CD8-positive, alpha-beta memory T cell (primary cell): ENCODE measurements at places on chromosomes 11 and 22.

- DNase-seq: no peak
Measured at GRCh38 chr11:12523180-12523924, 146.0 kb downstream of the PARVA start.

GRCh38 chr22:49589811-49590210 lies 237.9 kb downstream of the BRD1 start:
- DNase-seq: no peak

GRCh38 chr11:12503039-12503484 lies 125.7 kb downstream of the PARVA start:
- no peak for DNase-seq

DNA sequence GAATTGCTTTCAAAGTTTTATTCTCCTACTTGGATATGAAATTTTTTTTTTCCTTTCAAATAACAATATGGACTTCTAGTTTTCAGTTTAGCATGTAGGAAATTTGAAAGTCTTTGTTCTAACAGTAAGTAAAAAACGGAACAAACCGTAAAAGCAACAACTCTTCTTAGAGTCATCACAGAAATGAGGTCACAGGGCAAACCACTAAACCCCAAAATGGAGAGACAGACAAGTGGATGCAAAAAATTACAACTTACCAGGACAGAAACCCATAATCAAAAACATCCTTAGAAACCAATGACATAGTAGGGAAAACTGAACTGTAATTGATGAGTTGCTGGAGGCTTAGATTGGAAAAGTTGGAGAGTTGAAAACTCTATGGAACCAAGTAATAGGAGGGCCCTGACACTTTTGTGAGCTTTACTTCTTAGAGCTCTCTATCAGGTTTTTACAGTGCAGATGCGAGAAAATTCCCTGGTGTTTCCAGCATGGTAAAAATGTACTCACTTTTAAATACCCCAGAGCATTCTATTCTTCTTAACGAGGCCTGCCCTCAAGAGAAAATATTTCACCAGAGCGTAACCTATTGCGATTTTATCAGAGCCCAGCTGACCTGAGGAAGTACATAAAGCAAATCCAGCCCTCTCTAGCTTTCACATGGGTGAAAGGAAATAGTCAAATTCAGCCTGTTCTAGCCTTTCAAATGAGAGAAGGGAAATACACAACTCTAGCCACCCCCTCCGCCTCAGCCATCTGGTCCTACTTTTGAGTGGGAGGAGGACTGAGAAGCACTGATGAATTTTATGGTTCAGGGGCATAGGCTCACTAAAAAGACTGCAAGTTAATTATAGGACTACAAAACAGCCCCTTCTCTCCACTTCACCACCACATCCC lies 39.1 kb downstream of the CASP12 start:
- peak; percentile 13 for DNase-seq

- DNase-seq: no peak
Measured at GRCh38 chr11:134202661-134203060, 21.1 kb downstream of the NCAPD3 start.

DNA sequence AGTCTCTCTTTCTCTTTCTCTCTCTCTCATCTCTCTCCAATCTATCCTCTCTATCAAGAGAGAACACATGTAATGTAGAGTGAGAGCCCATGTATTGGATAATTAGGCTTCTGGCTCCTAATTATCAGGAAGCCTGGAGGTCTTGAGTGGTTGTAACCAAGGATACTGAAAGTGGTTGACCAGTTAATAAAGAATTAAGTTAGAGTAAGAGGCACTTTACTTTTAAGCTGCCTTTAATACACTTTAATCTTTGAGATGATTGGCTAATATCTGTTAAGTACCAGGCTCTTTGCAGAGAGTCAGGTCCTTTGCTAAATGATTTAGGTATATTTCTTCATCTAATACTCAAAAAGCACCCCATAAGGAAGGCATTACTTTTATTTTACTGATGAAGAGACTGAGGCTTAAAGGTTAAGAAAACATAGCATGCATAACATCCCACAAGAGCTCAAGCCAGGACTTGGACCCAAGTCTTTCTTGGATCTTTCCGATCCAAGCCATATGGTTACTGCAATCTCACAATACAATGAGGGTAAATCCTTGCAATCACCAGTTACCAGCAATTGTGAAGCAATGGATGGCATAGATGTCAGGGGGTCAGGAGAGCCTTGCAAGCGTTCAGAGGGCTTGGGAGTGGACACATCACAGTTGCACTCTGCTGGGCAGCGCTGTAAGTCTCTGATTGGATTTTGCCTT lies 22.1 kb downstream of the CD44 start:
- DNase-seq: no peak

GRCh38 chr11:116701297-116701801 lies 71.4 kb downstream of the BUD13 start:
- no peak for DNase-seq

DNA sequence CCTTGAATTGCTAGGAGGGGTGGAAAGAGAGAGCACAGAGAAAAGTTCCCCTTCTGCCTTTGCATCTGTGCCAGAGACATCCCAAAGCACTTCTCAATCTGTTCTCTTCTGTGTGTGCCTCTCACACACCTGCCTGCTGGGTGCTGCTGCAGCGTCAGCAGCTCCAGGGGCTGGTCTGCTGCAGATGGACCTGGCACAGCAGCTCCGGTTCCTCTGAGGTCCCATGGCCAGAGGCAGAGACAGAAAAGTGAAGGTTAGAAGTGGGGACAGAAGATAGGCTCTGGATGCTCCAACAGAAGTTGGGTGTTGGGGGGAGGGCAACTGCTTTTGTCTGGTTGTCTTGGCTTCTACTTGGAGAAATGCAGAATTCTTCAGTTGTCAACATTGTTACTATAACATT lies 48.9 kb upstream of the KIRREL3 start:
- no peak for DNase-seq

- no peak for DNase-seq
Measured at GRCh38 chr11:2777871-2778629, 78.3 kb upstream of the KCNQ1OT1 start.

DNA sequence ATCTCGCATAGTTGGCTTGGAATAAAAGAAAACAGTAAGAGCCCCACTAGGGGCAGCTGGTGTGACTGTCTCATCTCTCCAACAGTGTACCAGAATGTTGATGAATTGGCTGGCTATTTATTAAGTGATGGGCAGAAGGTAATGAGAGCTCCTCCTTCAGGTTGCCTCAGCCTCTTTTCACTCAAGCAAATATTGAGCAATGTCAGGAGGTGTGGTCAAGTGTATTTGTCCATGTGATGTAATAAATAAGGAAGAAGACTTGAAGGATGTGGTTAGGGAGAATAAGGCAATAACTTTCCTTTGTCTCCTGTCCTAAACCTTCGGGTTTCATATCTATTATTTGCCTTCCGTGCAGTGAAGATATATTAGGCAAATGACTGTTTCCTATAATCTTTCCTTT lies at the start of gene TCN1:
Gene TCN1, minus strand, starts transcription at position 91 of the 400 bp plus-strand sequence. Its CDS starts 17 bp downstream, at position 74.
- no peak for DNase-seq

- DNase-seq: no peak
Measured at GRCh38 chr22:44444341-44445306, 53.4 kb downstream of the RTL6 start.

GRCh38 chr11:19244621-19245020 lies 3.9 kb upstream of the E2F8 start:
- DNase-seq: no peak

- DNase-seq: no peak
Measured at GRCh38 chr11:110380836-110381622, 48.7 kb upstream of the FDX1 start.

- DNase-seq: no peak
Measured at GRCh38 chr11:27914080-27914479, 193.9 kb downstream of the KIF18A start.

- DNase-seq: no peak
Measured at GRCh38 chr11:121958971-121959325, 157.1 kb downstream of the BLID start.

DNA sequence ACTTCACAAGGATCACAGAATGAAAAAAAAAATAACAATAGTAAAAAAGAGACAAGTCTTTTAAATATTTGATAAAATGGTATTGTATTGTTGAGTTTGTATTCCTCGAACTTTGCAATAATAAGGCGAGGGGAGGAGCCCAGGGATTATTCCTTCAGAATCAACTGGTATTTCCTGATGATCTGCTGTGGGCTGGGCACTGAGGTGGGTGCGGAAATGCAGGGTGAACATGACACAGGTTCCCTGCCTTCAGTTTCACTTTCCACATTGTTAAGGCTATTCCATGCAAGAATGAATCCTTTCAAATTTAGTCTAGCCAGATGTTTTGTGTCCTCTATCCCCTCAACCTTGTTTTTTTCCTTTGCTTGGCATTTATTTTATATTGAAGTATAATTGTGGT lies 2.1 kb upstream of the EIF3M start:
- no peak for DNase-seq

DNA sequence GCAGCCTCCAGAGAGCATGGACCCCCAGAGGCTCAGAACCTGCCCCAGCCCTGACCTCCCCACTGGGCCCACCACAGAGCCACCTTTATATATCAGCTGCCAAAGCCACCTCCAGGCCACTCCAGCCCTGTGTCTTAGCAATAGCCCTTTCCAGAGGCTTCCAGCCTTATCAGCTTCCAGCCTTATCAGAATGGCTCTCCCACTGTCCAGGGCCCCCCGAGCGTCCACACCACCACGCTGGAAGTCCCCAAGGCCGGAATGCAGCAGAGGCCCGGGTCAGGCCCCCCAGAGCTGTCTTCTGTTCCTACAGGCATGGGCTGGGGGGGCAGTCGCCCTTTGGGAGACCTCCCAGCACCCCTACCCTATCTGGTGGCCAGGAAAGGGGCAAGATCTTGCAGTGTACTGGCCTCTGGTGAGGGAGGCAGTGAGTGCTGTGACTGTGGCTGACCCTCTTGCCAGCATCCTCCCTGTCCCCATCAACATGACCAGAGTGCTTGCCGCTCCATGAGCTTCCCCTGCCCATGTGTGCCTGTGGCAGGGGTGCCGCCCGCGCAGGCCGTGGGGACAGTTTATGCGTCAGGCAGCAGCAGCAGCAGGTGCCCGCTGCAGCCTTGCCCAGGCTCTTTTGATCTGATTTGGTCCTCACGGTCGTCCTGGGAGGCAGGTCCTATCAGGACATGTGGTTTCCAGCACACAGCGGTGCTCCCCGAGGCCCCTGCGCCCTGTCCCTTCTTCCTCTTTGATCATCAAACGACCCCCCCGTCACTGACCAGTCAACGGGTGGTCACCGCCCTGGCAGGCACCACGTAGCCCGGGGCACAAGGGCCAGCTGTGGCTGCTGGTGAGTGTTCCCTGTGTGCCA lies 15.9 kb downstream of the OSBPL5 start:
- DNase-seq: no peak

DNA sequence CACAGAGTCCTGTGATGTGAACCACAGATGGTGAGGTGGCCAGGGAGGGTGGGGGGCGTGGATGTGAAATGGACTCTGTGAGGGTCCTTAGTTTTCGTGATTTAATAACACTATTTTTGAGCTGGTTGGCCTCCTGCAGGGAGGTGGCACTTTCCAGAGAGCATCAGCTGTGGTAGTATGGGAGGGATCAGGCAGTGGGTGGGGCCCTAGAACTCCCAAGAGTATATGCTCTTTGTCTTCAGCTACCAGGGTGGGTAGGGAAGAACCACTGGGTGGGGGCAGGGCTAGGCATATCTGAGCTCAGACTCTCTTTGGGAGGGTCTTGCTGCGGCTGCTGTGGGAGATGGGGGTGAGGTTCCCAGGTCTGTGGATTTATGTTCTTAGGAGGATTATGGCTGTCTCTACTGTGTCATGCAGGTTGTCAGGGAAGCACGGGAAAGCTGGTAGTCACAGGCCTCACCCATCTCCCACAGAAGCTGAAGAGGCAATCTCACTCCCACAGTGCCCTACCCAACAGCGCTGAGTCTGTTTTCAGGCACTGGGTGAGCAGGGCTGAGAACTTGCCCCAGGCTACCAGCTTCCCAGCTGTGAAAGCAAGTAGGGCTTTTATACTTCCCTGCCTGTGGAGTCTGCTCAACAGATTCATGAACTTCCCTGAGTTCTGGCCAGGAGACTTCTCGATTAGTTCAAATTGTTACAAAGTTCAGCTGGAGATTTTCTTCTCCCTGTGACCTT lies 47.9 kb upstream of the SNX19 start:
- DNase-seq: no peak

DNA sequence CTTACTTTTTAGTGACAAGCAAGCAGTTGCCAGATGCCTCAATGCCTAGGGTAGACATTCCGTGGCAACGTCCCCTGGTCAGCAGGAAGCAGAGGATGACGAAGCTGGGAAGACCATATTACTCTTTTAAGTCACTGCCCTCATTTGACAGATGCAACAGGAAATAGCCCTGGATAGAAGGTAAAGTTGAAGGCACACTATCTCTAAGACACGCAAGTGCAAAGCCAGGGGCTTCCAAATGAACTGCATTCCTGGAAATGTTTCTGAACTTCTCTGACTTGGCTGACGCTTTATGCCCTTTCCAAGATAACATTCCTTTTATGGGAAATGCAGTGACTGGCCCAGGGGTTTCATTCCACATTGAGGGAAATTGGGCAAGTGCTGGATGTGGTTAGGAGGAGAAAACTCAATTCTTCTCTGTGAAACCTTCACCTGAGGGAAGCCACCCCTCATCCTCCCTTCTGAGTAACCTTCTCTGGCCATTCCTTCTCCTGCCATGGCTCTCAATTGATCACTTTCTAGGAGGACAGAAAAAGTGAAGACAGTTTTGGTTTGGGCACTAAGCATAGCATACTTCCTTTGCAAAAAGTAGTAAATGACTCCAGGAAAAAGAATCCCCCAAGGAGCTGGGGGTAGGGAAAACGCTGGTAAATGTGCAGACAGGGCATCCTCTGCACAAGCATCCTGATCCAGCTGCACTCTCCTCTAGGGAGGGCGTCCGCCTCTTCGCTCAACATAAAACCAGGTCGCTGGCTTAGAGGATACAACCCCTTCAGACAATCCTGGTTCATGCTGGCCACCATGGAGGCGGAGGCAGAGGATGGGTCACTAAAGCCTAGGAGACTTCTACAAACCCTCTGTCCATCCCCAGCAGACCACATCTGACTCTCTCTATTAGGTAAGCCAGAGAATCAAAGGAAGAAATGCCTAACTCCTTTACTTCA lies 14.5 kb downstream of the PCSK7 start:
- no peak for DNase-seq

GRCh38 chr11:35174666-35175065 lies 35.7 kb downstream of the CD44 start:
- no peak for DNase-seq
